GM18507 (cell line): ENCODE measurements at places on chromosomes 13 and 19.

DNA sequence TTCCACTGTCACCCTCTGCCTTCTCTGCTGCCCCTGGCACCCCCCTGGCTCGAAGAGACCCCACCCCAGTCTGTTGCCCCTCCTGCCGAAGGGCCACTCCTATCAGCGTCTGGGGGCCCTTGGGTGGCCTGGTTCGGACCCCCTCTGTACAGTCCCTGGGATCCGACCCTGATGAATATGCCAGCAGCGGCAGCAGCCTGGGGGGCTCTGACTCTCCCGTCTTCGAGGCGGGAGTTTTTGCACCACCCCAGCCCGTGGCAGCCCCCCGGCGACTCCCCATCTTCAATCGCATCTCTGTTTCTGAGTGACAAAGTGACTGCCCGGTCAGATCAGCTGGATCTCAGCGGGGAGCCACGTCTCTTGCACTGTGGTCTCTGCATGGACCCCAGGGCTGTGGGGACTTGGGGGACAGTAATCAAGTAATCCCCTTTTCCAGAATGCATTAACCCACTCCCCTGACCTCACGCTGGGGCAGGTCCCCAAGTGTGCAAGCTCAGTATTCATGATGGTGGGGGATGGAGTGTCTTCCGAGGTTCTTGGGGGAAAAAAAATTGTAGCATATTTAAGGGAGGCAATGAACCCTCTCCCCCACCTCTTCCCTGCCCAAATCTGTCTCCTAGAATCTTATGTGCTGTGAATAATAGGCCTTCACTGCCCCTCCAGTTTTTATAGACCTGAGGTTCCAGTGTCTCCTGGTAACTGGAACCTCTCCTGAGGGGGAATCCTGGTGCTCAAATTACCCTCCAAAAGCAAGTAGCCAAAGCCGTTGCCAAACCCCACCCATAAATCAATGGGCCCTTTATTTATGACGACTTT lies 2.0 kb downstream of the ZFP36 start:
- DNase-seq: no peak

DNA sequence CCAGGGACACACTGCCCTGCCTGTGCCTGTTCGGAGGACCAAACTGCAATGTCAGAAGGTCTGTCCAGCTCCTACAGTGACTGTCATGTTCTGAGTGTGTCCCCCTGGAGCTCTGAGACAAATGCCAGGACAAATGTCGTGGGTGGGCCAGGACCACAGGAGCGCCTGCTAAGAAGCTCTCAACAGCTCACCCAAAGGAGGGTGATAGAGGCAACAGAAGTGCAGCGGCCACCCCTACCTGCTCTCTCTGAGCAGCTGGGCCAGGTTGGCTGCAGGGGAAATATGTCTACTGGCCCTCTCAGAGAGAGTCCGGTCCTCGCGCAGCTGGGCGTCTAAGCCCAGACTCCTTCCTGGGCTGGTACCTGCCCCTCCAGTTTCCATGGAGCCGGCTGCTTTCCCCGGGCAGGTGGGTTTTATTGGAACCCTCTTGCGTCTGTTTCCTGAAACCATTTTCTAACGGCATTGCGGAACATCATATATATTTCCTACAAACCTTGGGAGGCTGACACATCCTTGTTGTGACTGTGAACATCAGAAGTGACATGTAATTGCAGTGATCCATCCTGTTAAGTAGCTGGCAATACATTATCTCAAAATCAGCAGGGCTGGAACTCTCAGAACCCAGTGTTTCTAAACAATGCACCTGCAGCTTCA lies 78.1 kb downstream of the CHST8 start:
- DNase-seq: no peak

- no peak for DNase-seq
Observed at GRCh38 chr13:51714663-51715168, 89.2 kb downstream of the DHRS12 start.

GRCh38 chr19:47428177-47428894 lies 9.0 kb upstream of the MEIS3 start:
- DNase-seq: peak; percentile 65

- DNase-seq: peak; percentile 63
Observed at GRCh38 chr13:19601749-19602725, 31.4 kb upstream of the MPHOSPH8 start.

DNA sequence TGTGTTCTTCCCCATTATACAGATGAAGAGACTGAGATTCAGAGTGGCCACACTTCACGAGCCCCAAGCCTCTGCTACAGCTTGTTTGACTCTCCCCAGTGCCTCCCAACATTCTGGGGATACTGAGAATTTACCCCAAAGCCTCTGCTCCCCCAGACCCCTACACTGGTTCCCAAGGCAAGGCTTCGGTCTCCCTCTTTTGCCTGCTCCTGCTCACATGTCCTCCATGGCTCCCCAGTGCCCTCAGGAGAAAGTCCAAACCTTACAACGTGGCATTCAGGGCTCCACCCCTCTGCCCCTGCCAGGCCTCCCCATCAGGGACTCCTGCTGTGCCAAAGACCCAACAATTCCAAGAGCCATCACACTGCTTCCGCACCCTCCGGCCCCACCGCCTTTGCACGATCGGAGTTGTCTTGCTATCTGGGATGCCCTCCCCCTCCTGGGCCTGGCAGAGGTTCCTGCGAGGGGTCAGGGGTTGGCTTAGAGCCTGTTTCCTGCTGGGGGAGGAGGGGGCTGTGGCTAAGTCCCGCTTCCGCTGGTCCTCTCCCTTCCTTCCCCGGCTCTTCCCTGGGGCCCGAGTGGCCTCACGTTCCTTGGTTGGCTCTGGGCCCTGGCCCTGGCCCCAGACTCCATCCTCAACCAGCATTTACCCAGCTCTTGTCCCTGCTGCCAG lies 15.4 kb downstream of the GTPBP3 start:
- DNase-seq: no peak

- DNase-seq: no peak
Observed at GRCh38 chr13:31631071-31631470, 108.3 kb upstream of the RXFP2 start.

DNA sequence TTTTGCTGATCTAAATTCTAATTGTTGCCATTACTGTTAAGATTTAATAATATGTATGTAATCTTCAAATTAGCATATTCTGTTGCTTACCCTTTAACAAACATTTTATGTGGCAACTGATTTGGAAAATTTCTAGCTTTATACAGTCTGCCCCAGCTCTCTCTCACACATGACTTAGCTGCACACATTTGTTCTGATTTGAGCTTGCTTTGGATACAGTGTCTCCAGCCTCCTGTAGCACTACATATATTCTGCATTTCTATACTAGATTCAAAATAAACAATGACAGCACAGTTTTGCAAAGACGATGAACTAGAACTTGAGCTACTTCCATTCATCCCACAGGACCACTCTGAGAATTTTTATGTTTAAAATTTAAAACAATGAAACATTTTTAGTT lies 254.7 kb downstream of the DNAJC15 start:
- DNase-seq: no peak

GRCh38 chr19:1011831-1012333 lies 9.0 kb downstream of the TMEM259 start:
- no peak for DNase-seq

GRCh38 chr13:67469623-67470022 lies 239.5 kb upstream of the PCDH9 start:
- no peak for DNase-seq

GRCh38 chr13:100434010-100434763 lies 154.4 kb downstream of the GGACT start:
- no peak for DNase-seq

DNA sequence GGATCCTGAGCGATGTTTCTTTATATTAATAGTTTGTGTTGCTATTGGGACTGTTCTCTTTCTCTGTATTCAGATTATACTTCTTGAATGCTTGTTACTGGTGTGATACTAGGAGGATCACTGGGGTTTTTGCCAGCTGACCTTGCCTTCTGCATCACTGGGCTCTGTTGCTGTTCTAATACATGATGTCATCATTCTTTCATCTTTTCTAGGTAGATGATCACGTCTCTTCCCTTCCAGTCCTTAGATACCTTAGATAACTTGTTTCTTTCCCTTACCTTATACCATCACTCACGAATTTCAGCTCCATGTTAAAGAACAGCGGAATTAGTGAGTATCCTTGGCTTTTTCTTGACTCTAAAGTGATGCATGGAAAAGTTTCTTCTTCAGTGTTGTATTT lies at the start of gene OR10H3:
TSS of gene OR10H3 (plus strand) at position 264 of the 400 bp plus-strand sequence. CDS start 3,408 bp downstream, outside the sequence.
- no peak for DNase-seq

- DNase-seq: no peak
Observed at GRCh38 chr19:29311191-29311790, 98.3 kb upstream of the UQCRFS1 start.

DNA sequence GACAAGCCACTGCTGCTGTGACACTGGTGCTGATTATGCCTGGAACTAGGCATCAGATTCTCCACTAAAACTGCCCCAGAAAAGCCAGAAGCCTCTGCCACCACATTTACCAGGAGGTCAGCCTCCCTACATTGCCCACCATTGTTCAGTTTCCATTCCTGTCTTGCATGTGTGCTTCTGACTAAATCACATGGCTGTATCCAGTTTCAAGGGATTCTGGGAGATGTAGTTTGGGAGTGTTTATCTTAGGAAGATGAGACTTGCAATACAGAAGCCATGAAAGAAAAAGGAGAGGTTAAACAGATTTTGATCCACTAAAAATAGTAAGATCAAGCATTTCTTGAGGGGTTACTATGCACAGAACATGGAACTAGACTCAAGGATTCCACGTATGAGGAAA lies 40.7 kb upstream of the SERPINE3 start:
- no peak for DNase-seq

DNA sequence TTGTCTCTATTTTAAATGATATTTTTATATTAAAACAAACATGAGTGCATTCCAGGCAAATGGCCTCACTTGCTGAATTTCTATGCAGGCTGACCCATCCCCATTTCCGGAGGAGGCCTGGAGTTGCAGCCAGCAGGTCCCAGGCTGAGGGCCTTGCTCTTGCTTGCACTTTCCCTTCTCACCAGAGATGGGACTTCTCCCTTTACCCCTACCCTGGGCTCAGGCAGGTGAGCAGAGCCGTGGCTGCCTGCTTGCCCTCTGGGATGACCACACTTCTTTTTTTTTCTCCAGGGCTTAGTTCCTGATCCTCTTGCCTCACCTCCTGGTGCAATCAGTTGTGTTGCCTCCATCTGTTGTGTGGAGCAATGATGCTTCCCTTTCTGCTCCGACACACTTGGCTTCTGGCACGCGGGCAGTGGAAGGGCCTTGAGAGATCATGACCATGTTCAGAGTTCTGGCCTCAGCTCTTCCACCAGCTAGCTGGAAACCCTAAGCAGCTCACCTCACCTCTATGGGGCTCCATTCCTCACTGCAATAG lies 11.1 kb upstream of the OLFM4 start:
- no peak for DNase-seq

GRCh38 chr19:43452582-43452981 lies 12.8 kb downstream of the LYPD3 start:
- no peak for DNase-seq

- no peak for DNase-seq
Observed at GRCh38 chr13:20826843-20827560, 53.2 kb upstream of the EEF1AKMT1 start.

- no peak for DNase-seq
Observed at GRCh38 chr19:43470288-43470687, 4.9 kb upstream of the LYPD3 start.

DNA sequence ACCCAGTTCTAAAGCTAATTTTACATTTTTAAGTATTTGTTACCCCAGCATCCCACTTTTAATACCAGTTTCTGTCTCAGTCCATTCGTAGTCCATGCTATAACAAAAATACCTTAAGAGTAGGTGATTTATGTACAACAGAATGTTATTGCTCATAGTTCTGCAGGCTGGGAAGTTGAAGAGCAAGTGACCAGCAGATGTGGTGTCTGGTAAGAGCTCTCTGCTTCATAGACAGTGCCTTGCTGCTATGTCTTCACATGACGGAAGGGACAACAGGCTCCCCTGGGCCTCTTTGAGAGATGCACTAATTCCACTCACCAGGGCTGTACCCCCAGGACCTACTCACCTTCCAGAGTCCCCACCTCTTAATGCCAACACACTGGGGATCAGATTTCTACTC lies 96.6 kb downstream of the COL4A2 start:
- no peak for DNase-seq

GRCh38 chr13:30033681-30034457 lies 183.5 kb upstream of the UBL3 start:
- DNase-seq: no peak

GRCh38 chr13:30429235-30429634 lies 6.9 kb downstream of the UBE2L5 start:
- no peak for DNase-seq

- DNase-seq: no peak
Observed at GRCh38 chr19:1220976-1221903, 15.7 kb downstream of the STK11 start.

GRCh38 chr19:38715555-38715954 lies 28.7 kb downstream of the CAPN12 start:
- DNase-seq: no peak

DNA sequence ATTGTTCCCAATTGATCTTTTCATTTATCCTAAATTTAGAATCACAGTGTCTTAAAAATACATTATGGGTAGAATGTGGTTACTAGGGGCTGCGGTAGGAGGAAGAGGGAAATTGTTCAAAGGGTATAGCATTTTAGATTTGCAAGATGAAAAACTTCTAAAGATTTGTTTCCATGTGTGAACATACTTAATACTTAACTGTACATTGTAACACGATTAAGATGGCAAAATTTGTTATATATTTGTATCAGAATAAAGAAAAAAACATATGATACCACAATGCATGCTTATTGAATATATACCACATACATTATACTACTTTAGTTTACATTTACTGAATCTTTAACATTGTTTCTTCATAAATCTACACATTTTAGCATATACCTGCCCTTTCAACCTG lies 677.3 kb upstream of the PCDH20 start:
- DNase-seq: no peak

DNA sequence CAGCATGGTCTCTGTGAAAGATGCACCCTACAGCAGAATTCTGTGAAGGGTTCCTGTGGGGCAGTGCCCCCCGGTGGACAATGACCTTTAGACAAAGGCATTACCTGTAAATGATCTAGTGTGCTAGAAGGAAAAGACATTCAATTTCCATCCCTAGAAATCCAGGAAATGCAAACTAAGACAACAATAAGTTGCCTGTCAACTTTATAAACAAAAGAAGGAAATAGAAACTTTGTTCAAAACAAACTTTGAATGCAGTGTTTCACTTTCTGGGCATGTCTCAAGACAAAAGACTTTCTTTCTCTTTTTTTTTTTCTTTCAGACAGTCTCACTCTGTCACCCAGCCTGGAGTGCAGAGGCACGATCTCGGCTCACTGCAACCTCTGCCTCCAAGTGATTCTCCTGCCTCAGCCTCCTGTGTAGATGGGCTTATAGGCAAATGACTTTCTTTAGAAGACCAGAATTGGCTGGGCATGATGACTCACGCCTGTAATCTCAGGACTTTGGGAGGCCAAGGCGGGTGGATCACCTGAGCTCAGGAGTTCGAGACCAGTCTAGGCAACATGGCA lies 15.5 kb downstream of the TEX101 start:
- no peak for DNase-seq
